NT2/D1 (cell line): ENCODE measurements at places on chromosomes 7 and 10.

GRCh38 chr10:47400786-47401185, 16.7 kb upstream of the ZNF488 start:
- no peak for DNase-seq

- no peak for DNase-seq
Measured at GRCh38 chr7:44698046-44698580, 50.5 kb upstream of the ZMIZ2 start.

DNA sequence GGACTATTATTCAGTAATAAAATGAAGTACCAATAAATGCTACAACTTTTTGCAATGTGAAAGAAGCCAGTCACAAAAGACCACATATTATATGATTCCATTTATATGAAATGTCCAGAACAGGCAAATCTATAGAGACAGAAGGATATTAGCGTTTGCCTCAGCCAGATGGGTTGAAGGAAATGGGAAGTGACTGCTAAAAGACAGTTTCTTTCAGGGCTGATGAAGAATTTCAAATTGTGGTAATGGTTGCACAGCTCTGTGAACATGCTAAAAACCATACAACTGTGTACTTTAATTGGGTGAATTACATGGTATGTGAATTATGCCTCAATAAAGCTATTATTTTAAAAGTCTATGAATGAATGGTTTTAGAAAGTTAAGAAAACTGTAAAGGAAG, 23.9 kb upstream of the REEP3 start:
- no peak for DNase-seq

DNA sequence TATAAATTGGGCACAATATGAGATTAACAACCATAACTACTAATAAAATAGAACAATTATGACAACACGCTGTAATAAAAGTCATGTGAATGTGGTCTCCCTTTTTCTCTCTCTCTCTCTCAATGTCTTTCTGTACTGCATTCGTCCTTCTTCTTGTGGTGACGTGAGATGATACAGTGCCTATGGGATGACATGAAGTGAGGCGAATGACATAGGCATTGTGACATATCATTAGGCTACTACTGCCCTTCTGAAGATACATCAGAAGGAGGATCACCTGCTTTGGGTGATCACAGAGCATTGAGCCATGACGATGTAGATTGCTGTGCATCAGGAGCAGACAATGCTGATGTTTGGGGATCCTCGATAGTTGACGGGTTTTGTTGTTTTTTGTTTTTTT, 171.6 kb downstream of the HERPUD2 start:
- no peak for DNase-seq

DNA sequence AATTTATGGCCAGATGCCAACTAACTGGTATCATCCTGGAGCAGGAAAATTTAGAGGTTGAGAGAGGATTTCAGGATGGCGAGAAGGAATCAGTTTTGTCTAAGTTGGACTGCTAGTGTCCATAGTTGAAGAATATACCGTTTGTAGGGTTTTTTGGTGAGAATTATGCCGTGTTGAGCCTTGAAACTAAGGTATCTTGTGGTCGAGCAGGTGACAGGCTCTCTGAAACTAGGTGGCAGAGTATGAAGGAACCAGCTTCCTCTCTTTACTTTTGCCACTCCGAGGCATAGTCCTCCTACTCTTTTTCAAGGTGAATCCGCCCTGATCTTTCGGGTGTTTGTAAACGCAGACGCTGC, 9.7 kb downstream of the MDFIC start:
- no peak for DNase-seq

DNA sequence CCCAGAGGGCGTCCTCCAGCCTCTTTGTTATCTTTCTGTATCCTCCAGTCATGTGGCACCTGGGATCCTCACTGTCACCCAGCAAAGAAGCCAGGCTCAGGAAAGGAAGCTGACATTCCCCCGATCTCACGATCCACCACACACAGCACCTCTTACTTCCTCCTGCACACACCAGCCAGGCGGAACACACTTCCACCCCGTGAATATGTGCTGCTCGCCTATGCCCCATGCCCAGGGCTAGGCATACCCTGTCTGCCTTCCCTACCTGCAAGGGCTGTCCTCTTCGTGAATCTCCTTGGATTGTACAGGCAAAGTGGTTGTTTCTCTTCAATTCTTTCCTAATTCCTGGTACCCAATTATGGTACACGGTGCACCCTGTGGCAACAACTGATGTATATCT, 191.0 kb downstream of the TNS3 start:
- no peak for DNase-seq

DNA sequence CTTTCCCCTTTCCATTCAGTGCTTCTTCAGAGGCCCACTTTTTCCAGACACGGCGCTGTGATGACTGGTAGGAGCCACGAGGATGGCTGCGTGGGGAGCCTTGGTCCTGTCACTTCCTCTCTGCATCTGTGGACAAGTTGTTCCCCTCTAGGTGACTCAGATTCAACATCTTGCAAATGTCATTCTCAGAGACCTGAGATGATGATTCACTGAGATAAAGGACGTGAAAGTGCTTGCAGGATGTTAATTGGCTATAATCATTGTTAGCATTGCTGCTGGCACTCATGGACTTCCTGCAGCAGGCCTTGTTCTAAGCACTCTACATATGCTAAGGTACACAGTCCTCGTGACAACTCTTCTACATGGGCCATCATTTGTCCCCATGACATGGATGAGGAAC, 489.8 kb upstream of the ZMIZ1 start:
- no peak for DNase-seq

DNA sequence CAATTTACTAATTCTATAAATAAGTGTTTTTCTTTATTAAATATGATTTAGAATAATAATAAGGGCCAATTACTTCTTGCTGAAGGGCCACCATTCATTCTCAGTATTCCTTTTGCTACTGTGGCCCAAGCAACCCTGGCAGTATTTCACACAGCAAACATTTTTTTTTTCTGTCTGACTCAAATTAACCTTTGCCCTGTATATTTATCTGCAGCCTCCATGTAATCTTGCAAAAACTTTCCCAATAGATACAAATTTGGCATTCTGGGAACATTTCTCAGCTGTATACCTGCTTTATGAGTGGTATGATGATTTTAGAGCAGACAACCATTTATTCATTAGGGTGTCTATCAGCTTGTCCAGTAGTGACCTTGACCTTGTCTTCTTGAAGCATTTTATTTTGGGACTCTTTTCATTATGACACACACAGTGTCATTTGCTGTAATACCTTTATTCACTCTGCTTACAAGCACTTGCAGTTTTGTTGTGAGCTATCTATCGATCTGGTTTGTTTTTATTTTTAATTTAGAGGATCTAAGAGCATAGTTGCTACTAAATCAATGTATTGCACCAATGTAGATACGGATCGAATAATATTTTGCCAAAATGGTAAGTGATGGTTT, 159.7 kb upstream of the PLXDC2 start:
- no peak for DNase-seq

- DNase-seq: no peak
Measured at GRCh38 chr10:69014171-69014570, 25.6 kb downstream of the KIFBP start.

- no peak for DNase-seq
Measured at GRCh38 chr10:6064119-6064518, 2.0 kb upstream of the IL2RA start.

DNA sequence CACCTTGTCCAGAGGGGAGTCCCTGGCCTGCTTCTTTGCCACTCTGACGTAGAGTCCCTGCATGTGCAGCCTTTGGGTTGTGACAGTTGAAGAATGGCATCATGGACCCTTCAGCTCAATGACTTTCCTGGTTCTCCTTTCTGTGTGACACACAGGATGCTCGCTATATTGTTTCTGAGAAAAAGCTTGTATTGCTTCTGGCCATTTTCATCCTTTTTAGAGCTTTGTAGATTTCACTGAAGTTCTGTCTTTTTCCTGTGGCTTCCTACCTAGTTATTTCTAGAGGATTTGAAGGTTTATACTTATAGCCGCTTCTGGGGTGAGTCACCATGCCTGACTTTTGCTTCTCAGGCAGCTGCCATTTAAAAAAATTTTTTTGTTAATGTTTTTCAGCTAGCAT, 27.0 kb downstream of the SND1 start:
- no peak for DNase-seq

DNA sequence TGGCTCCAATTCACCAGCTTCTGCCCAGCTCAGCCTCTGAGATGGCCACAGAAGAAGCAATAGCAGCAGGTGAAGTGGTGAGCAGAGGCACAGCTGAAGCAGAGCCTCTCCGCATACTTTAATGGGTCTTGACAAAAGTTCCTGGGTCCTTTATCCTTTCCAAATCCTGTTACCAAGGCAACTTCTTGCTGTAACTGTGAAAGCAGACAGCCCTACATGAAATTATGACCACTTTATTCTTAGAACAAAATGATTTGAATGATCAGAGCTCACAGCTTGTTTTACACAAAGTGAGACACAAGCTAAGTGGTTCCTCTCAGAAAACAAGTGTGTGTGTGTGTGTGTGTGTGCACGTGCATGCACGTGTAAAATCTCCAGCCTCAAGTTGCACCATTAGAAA, 245.6 kb downstream of the HTR7 start:
- DNase-seq: no peak
